ENCODE measurements at places on chromosomes 3 and 15. TPM values are rescaled to one million over a fixed set of nuclear protein-coding genes. Genes with fewer than 3 reads are reported as not detected.

The PYDC2 gene
- polyA plus RNA-seq = not detected

The SLC2A2 gene
- polyA plus RNA-seq = not detected

The VPS18 gene
- 9.2 TPM for polyA plus RNA-seq

The SHC4 gene
- 1.2 TPM for polyA plus RNA-seq

All from right lung (tissue), 10 donors.